ENCODE measurements at places on chromosomes 1 and 21.

DNA sequence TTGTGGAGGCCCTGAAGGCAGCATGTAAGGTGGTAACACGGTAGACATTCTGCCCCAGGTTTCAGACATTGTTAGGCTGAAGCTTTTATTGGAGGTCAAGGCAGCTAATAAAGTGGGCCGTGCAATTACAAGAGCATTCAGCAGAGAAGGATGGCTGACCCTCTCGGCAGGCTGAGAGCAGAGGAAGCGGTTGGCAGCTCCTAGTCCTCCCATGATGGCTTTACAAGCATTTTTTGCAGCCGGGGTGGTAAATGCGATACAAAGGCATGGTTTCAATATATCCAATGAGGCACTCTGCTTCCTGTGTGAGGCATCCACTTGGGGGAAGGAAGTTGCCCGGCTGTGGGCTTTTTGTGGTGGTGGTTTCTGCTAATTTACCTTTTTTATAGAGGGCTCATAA is 14.6 kb downstream of the KIF26B start:
- no peak for DNase-seq

- no peak for DNase-seq
Observed at GRCh38 chr1:88528792-88529191, 155.3 kb upstream of the PKN2 start.

DNA sequence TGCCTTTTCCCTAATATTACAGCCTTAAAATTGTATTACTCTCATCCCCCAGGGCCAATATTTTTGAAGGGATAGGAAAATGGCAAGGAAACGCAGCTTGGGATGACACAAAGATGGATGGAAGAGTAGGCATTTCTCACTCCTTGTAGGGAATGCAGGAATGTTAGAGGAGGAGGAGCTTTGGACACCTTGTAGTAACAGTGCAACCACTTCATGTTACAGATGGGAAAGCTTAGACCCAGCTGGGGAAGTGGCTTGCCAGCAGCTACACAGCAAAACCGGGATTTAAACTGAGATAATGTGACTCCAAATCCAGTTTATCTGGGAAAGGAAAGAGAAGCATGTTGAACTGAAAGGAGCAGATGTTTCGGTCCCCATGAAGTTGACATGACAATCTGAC is 473.7 kb upstream of the DAB1 start:
- no peak for DNase-seq

- DNase-seq, result no peak
Observed at GRCh38 chr1:14777516-14778506, 179.3 kb downstream of the KAZN start.

GRCh38 chr1:10528066-10529014 is 53.6 kb downstream of the PEX14 start:
- no peak for DNase-seq

DNA sequence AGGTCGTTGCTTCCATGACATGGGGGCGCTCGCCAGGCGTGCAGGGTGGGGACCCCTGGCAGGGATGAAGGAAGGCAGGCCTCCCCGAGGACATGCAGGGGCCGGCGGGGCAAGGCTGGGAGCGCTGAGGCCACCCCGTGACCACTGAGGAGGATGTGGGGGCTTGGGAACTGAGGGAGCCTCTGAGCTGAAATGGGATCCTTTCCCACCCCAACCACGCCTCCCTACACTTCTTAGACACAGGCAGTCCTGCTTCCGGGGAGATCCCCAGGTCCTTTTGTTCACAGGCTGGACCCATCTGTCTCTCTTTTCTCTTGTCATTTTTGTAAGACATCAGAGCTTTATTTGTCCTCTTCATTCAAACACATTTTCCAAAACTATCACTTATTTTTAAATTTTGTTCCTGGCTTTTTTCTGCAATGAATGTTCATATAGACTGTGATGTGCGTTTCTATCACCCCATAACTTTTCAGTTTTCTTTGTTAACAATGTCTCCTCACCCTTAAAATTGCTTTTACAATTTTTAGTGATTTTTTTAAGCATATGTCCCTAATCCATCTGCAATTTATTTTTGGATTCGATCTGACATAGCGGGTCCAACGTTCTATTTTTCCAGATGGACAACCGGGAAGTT is 156.7 kb upstream of the BACE2 start:
- no peak for DNase-seq

Measured in omental fat pad (tissue), 4 donors.